Pulmonary artery endothelial cell (primary cell): ENCODE measurements at places on chromosomes 7 and 10. TPM values are rescaled to one million over a fixed set of nuclear protein-coding genes. Genes with fewer than 3 reads are reported as not detected.

The FAM24B gene
- 7.1 and 7.9 TPM in 2 replicates for total RNA-seq

The TSPAN13 gene
- total RNA-seq: 19.4 and 24.6 TPM in 2 replicates

The CYP3A4 gene
- not detected in 2 replicates for total RNA-seq

GRCh38 chr10:86693721-86694369, 25.5 kb downstream of the LDB3 start:
- no peak for DNase-seq

- no peak for DNase-seq
These were observed 61.4 kb upstream of the SKAP2 start for GRCh38 chr7:26925768-26926167.

DNA sequence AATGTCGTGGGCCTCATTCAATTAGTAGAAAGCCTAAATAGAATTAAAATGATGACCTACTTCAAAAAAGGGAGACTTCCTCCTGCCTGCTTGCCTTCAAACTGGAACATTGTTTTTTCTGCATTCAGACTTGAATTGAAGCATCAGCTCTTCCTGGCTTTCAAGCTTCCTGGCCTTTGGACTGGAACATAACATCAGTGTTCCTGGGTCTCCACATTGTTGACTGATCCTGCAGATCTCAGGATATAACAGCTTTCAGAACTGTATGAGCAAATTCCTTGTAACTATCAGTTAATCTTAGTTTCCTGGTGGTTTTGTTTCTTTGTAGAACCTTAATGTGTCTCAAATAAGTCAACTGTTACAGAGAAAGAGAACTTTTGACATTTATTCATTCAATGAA, 18.6 kb downstream of the MAGI2 start:
- DNase-seq: no peak

- no peak for DNase-seq
These were observed 74.1 kb downstream of the VIPR2 start for GRCh38 chr7:159070431-159071148.

GRCh38 chr7:37356911-37357636, 91.6 kb downstream of the ELMO1 start:
- no peak for DNase-seq

- DNase-seq: no peak
These were observed 1005.8 kb upstream of the C7orf33 start for GRCh38 chr7:147584771-147585193.

- DNase-seq: no peak
These were observed 150.6 kb upstream of the FOXP2 start for GRCh38 chr7:114264023-114264422.

DNA sequence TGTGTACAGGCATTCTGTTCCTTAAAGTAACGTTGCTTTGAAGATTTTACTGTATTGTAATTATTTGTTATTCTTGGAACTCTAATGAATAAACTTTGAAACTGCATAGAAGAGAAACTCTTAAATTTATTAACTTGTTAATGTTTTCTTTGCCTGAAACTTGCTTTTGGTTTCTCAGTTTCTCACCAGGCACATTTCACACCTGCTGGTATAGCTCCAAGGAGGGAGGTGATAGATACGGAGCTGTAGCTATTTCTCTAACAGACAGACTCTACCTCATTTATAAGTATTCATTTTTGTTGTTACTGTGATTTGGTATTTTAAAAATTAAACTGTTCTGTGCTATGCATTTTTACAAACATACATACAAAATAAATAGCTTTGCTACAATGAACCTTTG, 32.7 kb downstream of the R3HCC1L start:
- no peak for DNase-seq

- no peak for DNase-seq
These were observed 108.4 kb downstream of the KIF20B start for GRCh38 chr10:89809766-89810165.

- DNase-seq: no peak
These were observed 448 bp upstream of the EVX1 start for GRCh38 chr7:27242154-27242553.

GRCh38 chr7:17038783-17039170, 157.0 kb upstream of the AGR3 start:
- DNase-seq: no peak

- DNase-seq: no peak
These were observed 358.1 kb downstream of the THSD7A start for GRCh38 chr7:11473807-11474424.

- DNase-seq: no peak
These were observed 77.5 kb upstream of the ANK3 start for GRCh38 chr10:60467202-60467546.
